ENCODE measurements at places on chromosomes 12 and 14. TPM values are rescaled to one million over a fixed set of nuclear protein-coding genes. Genes with fewer than 3 reads are reported as not detected.

- no peak for DNase-seq
Measured at GRCh38 chr12:111636209-111636945, 37.3 kb upstream of the ATXN2 start.

- no peak for DNase-seq
Measured at GRCh38 chr14:70203686-70204085, 14.9 kb upstream of the SLC8A3 start.

DNA sequence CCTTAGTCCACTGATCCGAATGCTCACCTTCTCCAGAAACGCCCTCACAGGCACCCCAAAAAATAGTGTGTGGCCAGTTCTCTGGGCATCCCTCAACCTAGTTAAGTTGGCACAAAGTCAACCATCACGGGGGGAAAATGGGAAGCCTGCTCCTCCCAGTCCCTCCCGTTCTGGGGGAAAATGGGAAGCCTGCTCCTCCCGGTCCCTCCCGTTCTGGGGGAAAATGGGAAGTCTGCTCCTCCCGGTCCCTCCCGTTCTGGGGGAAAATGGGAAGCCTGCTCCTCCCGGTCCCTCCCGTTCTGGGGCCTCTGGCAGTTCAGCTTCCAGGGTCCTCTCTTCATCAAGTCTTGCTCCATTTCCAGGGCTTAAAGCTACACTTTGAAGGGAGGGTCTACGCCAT is 106.1 kb downstream of the RIMBP2 start:
- no peak for DNase-seq

DNA sequence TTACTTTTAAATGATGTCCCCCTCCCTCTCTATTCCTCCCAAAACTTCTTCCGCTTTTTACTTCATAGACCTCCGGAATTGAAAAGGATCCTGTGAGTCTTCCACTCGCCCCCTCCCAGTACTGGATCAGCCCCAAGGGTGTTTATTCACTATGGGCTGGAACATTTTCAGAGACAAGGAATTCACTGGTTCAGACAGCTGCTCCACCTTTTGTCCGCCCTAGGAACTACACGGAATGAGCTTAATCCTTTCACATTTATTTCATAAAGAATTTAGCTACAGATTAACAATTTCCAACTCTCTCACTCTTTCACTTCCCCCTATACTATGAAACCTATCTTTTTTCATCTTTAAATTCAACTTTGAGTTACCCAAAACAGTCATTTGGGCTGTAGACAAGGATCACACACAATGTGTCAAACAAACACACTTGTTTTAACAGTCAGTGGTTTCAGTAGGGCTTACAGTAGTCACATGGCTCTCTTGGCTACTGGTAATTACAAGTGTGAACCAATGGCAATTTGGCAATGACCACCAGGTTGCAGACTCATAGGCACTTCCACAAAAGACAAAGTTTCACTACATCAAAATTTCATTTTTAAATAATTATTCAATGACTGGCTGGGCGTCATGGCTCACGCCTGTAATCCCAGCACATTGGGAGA is 20.6 kb downstream of the CNIH1 start:
- no peak for DNase-seq

GRCh38 chr12:109462868-109463692 is 14.0 kb downstream of the KCTD10 start:
- DNase-seq: no peak

GRCh38 chr12:59414051-59414450 is 181.8 kb upstream of the SLC16A7 start:
- DNase-seq: no peak

DNA sequence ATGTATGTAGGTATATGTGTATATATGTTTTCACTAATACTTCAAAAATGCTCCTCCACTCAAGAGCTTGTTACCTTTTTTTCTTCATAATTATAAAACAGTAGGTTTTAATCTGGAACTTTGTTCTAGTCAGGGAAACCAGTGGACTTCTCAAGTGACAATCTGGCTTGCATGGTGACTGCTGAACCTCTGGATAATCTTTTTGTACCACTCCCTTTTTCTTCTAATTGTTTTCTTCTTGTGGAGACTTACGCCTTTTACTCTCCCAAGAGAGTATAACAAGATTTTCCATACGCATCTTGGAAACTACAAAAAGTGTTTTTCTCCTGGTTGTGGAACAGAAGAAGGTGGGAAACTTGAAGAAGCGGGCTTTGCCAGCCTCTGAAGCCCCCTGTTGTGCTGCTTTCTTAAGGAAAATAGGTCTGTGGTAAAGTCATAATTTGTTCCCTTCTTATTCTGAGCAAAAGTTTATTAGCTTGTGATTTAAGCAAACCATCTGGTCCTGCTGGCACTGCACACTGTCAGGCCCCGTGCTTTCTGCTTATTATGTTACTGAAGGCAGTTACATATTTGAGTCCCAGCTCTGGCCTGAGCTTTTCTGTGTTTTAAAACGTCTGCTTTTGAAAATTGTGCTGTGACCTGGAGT is 291.8 kb downstream of the ERC1 start:
- DNase-seq: no peak

- peak; percentile 36 for DNase-seq
Measured at GRCh38 chr12:132218915-132219314, 74.7 kb downstream of the NOC4L start.

- DNase-seq: no peak
Measured at GRCh38 chr14:101201535-101202151, 298.1 kb upstream of the RTL1 start.

- no peak for DNase-seq
Measured at GRCh38 chr14:23633160-23633701, 2.9 kb upstream of the DHRS2 start.

- DNase-seq: no peak
Measured at GRCh38 chr12:105451798-105452197, 121.3 kb downstream of the C12orf75 start.

DNA sequence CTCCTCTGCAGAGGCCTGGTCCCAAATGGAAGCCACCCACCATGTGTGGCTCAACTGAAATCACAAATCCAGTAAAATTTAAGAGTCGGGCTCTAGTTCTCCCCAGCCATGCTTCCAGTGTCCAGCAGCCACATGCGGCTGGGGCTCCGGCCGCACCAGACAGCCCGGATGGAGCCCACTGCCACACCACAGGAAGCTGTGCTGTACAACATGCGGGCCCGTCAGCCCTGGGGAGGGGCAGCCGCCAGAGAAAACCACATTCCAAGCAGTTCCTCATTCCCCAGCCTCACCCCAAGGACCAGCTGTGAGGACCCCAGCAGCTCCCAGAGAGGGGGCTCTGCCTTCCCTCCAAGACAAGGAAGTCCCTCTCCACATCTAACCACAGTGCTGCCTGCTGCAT is 135.0 kb downstream of the NCOR2 start:
- DNase-seq: no peak

- no peak for DNase-seq
Measured at GRCh38 chr12:118472940-118473339, 96.6 kb downstream of the SUDS3 start.

DNA sequence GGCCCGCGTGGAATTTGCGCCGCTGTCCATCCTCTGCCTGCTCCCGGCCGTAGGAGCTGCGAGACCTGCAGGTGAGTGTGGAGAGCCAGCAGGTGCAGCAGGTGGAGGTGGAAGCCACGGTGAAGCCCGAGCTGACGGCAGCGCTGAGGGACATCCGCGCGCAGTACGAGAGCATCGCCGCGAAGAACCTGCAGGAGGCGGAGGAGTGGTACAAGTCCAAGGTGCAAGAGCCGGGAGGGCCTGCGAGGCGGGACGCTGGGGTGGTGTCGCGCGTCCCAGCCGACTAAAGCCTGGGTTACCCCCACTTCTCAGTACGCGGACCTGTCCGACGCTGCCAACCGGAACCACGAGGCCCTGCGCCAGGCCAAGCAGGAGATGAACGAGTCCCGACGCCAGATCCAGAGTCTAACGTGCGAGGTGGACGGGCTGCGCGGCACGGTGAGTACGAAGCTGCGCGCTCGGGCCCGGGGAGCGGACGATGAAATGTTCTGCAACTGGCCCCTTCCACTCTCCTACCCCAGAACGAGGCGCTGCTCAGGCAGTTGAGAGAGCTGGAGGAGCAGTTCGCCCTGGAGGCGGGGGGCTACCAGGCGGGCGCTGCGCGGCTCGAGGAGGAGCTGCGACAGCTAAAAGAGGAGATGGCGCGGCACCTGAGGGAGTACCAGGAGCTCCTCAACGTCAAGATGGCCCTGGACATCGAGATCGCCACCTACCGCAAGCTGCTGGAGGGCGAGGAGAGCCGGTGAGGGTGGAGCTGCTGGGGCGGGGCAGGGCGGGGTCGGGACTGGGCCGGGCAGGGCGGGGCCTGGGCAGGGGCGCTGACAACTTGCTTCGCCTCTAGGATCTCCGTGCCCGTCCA is 2.1 kb downstream of the PRPH start:
- no peak for DNase-seq

DNA sequence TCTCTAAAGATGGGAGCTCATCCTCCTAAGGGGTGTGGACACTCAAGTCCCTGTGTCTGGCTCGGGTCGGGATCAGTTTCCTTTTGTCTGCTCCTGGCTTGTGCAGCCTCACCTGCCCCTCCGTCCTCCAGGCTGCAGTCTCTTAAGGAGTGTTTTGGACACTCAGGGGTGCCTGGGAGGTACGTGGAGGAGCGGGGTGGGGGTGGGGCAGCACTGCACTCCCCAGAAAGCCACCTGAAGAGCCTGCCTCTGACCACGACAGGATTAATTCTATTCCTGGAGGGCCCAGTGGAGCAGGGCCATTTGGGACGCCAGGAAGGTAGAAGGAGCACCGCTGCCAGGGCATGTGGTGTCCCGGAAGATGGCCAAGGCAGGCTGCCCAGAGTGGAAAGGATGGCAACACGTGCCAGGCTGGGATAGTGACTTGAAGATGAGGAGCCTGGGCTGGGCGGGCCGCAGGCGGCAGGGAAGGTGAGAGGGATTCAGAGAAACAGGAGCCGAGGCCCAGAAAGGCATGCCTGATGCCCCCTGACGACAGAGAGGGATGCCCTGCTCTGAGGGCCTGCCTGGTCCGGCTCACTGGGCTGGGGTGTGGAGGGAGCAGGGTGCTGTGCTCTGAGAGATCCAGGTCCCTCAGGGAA is 14.8 kb upstream of the LRTM2 start:
- DNase-seq: no peak

GRCh38 chr14:20455355-20456300 is 602 bp downstream of the APEX1 start:
- DNase-seq: peak; percentile 35

- no peak for DNase-seq
Measured at GRCh38 chr12:63917864-63918799, 73.6 kb downstream of the SRGAP1 start.

- DNase-seq: no peak
Measured at GRCh38 chr12:30973830-30974229, 47.3 kb downstream of the TSPAN11 start.

- DNase-seq: no peak
Measured at GRCh38 chr14:96631030-96631429, 128.8 kb downstream of the PAPOLA start.

GRCh38 chr12:92002195-92002649 is 143.4 kb downstream of the BTG1 start:
- DNase-seq: no peak

DNA sequence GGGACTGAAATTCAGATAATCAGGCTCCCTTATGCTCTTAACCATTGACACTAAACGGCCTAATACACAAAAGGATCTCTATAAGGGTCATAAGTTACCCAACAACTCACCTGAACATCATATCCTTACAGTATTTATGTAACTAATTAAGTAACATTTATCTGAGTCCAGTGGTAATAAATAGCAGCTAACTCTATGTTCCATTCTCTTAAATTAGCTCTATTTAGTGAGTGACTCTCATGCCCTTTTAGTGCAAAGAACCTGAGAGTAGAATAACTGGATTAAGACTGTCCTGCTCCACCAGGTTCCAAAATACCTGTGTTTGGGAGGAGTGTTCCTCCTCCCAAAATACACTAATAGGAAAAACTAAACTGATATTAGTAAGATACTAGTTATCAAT is 9.8 kb downstream of the SCAF11 start:
- DNase-seq: no peak

- DNase-seq: no peak
Measured at GRCh38 chr14:52325126-52325525, 11.0 kb downstream of the PTGER2 start.

DNA sequence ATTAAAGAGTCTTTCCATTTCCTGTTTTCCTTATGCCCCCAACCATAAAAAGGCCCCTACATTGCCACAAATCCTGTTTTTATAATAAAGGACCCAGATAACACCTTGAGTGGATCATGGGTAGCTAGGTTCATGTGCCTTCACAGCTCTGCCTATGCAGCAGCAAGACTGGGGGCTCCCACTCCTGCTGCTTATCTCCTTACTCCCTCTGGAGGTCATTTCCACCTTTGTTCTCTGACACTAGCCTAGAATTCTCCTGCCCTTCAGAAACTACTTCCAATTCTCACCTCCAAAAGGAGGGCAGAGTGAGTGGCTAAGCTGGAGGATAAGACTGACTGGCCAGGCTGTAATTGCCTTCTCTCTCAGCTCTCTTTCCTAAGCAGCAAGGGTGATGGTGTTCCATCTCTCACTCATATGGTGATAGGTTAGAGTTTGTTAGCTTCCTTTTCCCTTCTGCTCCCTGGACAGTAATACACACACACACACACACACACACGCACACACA is 20.0 kb upstream of the STAC3 start:
- no peak for DNase-seq

- no peak for DNase-seq
Measured at GRCh38 chr12:92012691-92013090, 133.0 kb downstream of the BTG1 start.

- no peak for DNase-seq
Measured at GRCh38 chr12:112350593-112351592, 31.3 kb downstream of the HECTD4 start.

GRCh38 chr14:84323450-84323849 is 1206.5 kb upstream of the FLRT2 start:
- no peak for DNase-seq

- DNase-seq: no peak
Measured at GRCh38 chr12:23008623-23009022, 383.7 kb downstream of the ETNK1 start.

- DNase-seq: peak; percentile 48
Measured at GRCh38 chr14:104723651-104724406, at the start of gene ADSS1. ADSS1 (plus strand) TSS chr14:104724229; CDS start chr14:104724271, 42 bp downstream.

- no peak for DNase-seq
Measured at GRCh38 chr14:76163668-76164363, 12.1 kb downstream of the GPATCH2L start.

TAS2R20 gene
- 0.61 TPM for total RNA-seq

UNC119B gene
- total RNA-seq: 17.0 TPM

SLC35E3 gene
- total RNA-seq: 5.2 TPM

CLEC12A gene
- not detected for total RNA-seq

MRPL42 gene
- total RNA-seq: 98.8 TPM

FAM222A gene
- 4.2 TPM for total RNA-seq

RNASE3 gene
- total RNA-seq: not detected

SOAT2 gene
- 0.54 TPM for total RNA-seq

LEMD3 gene
- total RNA-seq: 30.9 TPM

DBX2 gene
- not detected for total RNA-seq

HELB gene
- total RNA-seq: 13.5 TPM

Data from activated T-cell treated with anti-CD3 and anti-CD28 coated beads, Interleukin-2, amount 50 U/mL, for 4 hours (primary cell).